Right ventricle myocardium inferior (tissue), 1 donor: ENCODE measurements at places on chromosomes 11 and 22.

GRCh38 chr11:83641511-83641910 is 355.3 kb upstream of the CCDC90B start:
- no peak for DNase-seq

- DNase-seq, result no peak
Measured at GRCh38 chr11:82832983-82833382, 67.2 kb downstream of the PRCP start.

- no peak for DNase-seq
Measured at GRCh38 chr11:117759305-117759704, 37.7 kb downstream of the DSCAML1 start.

DNA sequence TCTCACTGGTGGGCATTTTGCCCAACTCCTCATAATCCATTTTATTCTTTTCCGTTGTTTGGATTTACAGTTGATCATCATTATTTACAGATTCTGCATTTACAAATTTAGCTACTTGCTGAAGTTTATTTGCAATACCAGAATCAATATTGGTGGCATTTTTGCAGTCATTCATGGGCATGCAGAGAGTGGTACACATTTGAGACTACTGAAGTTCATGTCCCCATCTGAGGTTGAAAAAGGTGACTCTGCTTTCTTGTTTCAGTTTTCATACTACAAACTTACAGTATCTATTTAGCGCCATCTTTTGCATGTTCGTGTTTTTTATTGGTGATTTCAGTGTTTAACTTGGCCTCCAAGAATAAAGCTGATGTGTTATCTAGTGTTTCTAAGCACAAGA is 318.7 kb upstream of the CTSC start:
- DNase-seq, result no peak

GRCh38 chr22:44132724-44133123 is 48.0 kb upstream of the PARVG start:
- peak; percentile 7 for DNase-seq

DNA sequence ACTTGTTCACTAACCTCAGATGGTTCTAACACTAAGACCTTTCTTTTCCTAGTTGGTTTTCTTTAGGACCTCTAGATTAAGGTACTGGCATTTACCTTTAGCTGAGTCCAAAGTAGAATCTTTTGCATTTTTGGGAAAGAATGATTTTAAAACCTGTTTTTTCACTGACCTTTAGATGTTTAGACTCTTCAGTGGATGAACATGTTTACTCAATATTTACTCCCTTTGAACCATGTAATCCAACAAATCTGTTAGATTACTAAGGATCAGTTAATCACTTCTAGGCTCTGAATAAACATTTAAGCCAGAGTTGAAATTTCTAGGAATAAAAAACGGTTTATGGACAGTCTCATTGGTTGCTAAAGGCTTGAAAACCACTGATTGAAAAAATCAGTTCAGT is 6.2 kb downstream of the TMEM135 start:
- no peak for DNase-seq

DNA sequence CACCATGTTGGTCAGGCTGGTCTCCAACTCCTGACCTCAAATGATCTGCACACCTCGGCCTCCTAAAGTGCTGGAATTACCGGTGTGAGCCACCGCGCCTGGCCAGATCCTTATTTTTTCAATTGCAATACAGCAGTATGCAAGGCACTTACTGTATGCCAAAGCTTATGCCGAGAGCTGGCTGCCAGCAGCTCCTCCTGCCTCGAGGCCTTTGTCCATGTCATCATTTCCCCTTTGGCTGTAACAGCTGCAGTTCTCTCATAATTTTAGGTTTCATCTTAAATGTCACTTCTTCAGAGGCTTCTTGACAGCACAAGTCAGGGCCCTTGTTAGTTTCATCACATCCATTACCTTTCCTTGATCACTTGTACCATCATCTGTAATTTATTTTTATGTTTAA is 1.5 kb upstream of the SREBF2 start:
- no peak for DNase-seq

- DNase-seq, result no peak
Measured at GRCh38 chr11:125165843-125166763, 1.6 kb downstream of the PKNOX2 start.

DNA sequence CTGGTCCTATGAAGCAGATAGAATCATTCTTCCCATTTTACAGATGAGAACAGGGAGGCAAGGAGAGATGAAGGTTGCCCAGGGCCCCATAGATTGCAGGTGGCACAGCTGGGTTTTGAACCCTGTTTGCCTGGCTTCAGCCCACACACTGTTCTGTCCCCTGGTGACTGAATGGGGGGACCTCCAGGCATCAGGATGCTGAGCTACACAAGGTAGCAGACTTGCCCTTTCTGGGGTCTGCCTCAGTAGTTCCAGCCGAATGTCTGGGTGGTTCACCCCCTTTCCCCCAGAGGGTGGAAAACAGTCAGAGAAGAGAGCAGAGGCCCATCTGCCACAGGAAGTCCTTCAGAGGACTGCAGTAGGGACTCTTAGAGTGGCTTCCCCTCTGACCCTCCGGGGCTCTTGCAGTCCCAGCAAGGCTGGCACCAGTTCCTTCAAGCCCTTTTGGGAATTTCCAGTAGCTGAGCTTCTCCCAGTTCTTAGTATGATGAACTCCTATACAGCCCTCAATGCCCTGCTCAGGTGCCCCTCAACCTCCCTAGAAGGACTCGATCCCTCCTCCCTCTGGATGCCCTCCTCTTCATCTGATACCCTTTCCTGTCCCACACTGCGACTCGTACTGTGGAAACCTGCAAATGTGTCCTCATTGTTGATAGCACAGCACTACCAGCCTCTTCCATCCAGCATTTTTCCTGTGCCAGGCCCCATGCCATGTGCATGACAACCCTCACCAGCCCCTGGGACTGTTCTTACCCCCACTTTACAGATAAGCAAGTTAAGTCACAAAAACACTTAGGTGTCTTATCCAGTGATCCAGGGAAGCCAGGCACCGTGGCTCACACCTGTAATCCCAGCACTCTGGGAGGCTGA is 82.8 kb downstream of the IGLL1 start:
- DNase-seq, result no peak

DNA sequence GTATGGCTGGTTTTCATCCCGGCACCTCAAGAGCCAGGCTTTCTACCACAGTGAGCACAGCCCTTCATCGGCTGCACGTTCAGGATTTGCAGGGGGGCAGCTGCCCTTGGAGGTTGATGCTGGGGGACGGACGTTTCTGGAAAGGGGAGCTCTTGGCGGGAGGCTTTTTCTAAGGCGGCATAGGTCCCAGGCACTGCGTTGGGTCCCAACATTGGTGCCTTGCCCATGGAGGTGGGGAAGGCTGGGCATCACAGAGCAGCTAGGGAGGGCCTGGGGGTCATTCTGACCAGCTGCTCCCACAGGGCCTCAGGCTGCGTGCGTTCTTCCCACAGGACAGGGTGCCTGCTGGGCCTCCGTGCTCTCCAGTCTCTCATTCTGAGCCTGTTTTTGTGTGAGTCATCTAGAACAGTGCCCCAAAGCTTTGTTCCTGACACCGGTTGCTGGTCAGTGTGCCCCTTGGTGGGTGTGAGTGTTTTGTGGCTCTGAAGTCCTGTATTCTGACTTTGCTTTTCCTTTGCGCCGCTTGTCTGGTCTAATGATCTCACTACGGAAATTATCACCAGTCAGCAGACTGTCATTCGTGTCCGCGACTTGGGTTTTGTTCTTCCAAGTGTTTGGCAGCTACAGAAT is 275.9 kb downstream of the TBC1D22A start:
- DNase-seq, result peak; percentile 18

GRCh38 chr11:128848815-128849455 is 18.2 kb downstream of the KCNJ1 start:
- no peak for DNase-seq

GRCh38 chr22:32882774-32883530 is 81.4 kb downstream of the TIMP3 start:
- DNase-seq, result no peak

DNA sequence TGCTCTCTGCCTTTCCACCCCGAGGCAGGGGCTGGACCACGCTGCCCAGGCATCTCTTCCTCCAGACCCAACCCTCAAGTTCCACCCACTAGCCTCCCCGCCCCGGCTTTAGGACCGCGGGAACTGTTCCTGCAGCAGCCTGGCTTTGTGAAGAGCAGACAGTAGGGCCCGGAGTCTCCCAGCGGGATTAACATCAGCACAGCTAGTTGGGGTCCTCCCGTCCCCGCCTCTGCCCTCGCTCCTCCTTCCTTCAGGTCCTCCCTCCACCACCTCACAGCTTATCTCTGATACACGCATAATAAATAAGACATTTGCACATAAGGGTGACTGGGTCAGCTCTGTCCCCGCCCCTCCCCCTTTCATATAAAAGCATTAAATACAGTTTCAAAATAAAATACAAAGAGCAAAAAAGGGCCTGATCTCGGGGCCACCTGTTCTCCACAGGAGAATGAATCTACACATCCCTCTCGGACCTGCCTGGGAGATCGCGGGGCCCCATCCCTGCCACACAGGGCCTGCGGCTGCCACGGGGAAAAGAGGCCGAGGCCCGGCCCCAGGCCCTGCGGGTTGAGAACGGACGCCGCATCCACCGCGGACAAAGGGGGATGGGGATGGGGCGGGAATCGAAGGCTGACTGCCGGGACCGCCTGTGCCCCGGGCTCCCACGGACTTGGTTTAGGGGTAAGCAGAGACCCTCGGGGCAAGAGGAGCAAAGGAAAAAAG is 6.5 kb downstream of the ZFTA start:
- no peak for DNase-seq

DNA sequence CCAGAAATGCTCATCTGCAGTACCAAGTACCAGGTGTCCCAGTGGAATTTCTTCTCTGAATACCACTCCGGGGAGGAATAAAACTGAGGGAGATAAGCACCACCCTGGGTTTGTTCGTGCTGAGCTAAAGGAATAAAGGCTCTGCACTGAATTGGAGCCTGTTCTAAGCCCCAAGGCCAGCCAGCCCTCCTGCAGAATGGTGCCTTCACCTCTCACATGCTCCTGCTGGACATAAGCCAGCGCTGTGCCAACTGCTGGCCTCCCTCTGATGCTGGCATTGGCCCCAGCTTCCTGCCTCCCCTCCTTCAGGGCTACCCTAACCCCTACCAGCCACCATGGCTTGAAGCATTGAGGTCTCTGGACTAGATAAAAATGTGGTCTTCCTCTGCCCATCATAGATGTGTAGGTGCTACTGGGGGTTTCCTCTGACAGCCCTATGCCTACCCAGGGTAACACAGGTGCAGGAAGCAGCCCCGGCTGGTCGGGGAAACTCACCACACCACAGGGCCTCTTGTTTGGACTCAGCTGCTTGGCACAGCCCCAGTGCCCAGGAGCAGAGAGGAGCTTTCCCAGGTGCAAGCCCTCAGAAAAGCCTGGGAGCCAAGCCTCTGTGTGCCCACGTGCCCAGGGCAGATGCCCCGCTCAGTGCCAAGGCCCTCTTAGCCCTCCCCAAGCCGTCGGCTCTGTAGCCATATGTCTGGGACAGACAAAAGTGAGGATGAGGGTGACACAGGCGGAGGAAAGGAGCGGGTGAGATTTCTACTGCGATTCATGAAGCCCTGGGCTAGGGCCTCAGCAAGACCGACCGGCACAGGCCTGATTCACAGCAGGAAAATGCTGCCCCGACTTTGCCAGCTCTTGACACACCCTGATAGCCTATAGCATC is 34.1 kb upstream of the JAM3 start:
- no peak for DNase-seq

GRCh38 chr11:67119585-67120391 is 725 bp downstream of the KDM2A start:
- DNase-seq, result no peak

- no peak for DNase-seq
Measured at GRCh38 chr22:43088627-43088983, 586 bp downstream of the TTLL1 start.

- no peak for DNase-seq
Measured at GRCh38 chr11:7449211-7449840, 36.0 kb upstream of the OLFML1 start.

DNA sequence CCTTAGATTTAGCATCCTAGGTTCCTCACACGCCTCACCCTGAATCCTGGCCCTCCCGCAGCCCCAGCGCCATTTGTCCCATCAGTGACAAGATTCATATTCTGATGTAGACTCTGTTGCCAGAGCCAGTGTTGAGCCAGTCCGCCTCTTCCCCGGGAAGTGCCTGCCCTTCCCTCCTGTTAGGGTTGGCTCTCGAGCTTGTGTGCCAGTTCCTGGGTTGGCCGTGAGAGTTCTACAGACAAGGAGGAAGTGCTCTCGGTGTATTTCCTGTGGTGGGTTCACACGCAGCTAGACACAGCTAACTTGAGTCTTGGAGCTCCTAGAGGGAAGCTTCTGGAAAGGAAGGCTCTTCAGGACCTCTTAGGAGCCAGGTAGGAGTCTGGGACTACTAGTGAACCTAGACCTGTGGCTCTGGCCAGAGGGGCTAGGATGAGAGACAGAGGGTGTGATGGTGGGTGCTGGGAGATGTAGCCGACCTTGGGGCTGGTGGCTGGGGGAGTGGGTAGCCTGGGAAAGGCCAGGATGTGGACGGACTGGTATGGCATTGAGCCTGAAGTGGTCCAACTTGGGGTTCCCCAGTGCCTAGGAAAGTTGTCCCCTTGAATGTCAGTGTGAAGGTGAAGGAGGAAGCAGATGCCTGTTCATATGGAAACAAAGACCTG is at the start of gene IL18BP:
Gene IL18BP (plus strand): TSS at position 261 of the 662 bp plus-strand sequence. CDS start 1,076 bp downstream, outside the sequence.
- DNase-seq, result no peak

DNA sequence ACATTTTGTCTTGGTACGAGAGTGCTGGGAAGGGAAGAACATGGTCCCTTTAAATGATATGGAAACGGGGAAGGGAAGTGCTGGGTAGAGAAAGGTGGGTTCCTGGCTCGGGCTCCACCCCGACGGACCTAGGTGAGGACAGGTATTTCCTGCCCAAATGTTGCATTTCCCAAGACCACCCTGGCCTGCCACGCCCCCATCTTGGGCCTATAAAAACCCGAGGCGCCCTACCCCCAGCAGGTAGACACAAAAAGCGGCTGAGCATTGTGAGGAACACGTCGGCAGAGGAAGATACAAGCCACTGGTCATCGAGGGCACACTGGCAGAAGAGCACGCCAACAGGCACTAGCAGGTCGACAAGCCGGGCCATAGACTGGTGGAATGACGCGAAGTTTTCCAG is 99.4 kb downstream of the AASDHPPT start:
- no peak for DNase-seq

DNA sequence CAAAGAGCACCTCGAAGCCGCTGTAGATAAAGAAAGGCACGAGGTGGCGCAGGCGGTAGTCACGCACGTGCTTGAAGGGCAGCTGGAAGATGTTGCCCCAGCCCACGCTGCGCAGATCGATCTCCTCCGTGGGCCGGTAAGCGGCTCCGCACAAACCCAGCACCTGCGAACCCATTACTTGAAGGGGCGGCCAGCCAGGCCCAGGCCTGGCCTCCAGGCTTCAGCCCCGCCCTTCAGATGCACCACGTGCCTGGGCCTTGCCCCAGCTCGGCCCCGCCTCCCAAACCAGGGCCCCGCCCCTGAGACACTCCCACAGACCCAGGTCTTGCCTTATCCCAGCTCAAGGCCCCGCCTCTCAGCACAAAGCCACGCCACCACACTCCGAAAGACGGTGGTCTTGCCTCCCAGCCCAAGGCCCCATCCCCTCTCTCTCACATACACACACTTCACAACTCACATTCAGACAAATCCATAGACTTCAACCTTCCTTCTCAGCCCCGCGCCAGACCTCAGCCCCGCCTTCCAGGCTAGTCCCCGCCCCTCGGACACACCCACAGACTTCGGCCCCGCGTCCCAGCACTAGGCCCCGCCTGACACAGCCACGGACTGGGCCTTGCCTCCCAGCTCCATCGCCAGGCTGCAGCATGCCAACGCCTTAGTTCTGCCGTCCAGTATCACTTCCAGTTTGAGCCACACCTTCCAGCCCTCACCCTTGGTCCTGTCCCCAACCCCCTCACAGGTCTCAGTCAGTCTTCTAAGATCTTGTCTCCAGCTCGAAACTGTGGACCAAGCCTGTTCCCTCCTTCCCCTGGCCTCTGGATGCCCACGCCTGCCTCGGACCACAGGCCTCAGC is 7.0 kb downstream of the UNC93B1 start:
- DNase-seq, result peak; percentile 88
